ENCODE measurements at places on chromosomes 2 and 18.

DNA sequence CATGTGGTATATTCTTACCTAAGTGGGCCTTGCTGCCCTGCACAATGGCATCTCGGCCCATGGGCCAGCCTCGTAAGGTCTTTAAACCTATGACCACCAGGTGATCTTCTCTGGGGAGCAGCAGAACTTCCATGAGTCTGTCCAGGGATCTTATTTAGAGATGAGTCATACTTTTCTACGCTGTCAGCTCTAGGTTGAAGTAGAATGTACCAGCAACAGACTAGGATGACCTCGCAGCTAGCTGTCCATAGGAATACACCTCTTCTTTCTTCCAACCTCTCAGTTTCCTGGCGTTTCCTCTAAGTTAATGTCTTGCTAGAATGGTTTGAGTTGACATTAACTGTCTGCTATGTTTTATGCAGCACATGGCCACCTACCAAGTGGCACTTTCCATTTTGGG, 15.6 kb upstream of the CXCR4 start:
- no peak for DNase-seq

DNA sequence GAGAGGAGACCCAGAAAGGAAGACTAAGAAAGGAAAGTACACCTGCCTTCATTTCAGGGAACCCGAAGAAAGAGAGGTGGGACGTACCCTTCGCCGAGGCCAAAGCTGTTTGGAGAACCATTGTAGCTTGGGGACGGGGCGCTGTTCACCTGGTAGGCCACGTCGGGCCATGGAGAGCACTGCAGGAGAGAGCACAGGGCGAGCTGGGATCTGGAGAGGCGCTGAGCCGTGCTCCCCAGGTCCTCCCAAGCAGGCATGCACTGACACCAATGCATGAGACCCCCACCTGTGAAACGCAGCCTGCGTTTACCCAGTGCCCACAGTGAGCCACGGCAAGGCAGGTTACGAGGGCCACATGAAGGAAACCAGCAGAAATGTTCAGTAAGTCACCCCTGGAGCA, 45.5 kb downstream of the TFCP2L1 start:
- no peak for DNase-seq

DNA sequence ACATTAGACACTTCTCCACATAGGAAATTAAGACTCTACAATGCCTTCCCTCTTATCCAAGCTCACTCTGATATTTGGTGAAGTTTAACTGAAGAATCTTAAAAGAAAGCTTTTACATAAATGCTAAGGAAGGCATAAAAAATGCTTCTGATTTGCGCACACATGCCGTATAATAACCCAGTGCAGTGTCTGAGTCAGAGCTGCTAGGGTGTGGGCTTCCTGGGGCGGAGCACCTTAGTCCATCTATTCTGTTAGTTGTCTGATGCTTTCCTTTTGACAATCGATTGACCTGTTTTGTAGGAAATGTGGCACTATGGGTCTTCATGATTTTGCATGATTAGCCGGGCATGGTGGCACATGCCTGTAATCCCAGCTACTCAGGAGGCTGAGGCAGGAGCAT, 231.5 kb downstream of the AFF3 start:
- DNase-seq, result peak; percentile 41

- DNase-seq, result no peak
These were observed 9.0 kb upstream of the ONECUT2 start for GRCh38 chr18:57426187-57426586.

DNA sequence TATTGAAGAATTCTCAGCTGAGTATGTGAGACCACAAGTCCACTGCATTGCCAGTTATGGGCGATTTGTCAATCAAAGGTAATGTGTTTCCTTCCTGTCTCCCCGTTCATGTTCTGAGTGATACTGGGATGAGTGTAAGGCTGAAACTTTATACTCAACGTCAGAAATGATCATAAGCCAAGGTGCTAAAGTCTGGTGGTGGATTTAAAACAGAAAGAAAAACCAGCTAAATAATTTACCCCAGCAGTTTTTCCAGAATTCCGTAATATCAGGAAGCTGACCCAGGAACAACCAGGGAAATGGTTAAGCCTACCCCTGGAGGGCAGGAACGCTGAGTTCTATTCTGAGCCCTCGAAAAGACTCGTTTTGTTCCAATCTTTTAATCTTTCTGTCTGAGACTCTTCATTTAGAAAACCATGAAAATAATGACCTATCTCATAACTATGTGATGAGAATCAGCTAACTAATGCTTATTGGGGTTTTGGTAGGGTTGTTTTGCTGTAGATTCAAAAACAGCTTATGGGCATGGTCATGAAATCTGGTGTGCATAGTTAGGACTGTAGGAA, 149.6 kb downstream of the LAMA3 start:
- no peak for DNase-seq

DNA sequence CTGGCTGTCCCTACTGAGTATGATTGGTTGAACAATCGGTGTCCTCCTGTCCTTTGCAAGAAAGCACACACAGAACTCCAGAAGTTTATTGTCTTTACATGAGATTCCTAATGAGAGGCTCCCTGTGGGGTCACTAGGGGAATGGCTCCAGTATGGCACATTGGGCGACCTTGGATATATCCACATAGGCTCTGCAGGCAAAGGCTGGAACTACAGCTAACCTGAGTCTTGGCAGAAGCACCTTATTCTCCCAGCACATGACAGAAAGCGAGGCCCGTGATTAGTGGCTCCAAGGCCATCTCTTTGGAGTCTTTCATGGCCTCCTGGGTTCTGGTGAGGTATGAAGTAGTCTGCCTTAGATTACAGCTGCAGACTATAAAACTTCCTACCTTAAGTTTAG, 49.0 kb downstream of the ZDBF2 start:
- DNase-seq, result no peak

- no peak for DNase-seq
These were observed 65.1 kb upstream of the AQP4 start for GRCh38 chr18:26930630-26931029.

DNA sequence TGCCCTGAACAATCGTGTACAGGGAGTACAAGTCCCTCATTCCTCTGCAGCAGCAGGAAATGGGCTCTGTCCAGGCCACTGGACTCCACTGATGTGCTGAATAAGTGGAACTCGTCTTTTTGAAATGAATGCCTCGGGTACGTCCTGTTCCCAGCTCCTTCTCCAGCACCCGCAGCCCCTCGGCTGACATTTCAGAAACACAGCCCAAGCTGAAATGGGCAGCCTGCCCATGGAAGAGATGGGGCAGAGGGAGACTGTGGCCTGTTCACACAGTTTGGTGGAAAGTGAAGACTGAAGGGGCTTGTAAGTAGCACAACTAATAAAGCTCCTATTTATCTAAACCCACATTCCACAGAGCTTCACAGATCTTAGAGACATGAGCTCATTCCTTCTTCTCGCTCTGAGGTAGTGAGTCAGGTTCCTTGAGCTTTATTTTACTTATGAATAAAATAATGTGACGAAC, 498.6 kb downstream of the TXNL1 start:
- no peak for DNase-seq

DNA sequence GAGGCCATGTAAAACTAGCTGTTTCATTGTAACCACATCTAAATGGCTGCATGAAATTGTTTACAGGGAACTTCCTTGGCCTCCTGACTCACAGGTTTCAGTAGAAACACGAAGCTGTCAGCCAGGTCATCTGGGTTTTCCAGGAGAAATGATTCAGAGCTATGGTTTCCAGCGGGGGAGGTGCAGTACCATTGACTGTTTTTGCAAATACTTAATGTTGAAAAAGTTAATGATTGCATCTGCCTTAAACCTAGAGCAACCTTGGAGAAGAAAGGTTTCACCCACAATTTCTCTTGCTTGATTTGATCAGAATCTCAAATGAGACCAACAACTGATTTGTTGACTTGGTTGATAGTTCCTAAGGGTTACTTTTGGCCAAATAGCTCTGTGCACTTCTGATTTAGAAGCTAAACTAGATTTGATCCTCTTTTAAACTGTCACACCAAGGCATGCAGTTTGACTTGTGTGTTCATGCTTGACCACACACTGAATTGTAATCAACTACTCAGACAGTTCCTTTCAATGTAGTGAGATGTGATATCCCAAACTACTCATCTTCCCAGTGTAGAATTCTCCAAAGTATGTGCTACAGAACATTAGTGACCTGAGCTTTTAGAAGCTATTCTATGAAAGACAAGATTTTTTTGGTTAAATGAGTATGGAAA, 193.5 kb upstream of the CHST9 start:
- peak; percentile 5 for DNase-seq

- no peak for DNase-seq
These were observed 1.9 kb downstream of the PRSS56 start for GRCh38 chr2:232521959-232522622.

GRCh38 chr18:10526561-10526949, 728 bp downstream of the NAPG start:
- DNase-seq, result peak; percentile 9

GRCh38 chr2:66790651-66791181, 355.8 kb downstream of the MEIS1 start:
- no peak for DNase-seq

DNA sequence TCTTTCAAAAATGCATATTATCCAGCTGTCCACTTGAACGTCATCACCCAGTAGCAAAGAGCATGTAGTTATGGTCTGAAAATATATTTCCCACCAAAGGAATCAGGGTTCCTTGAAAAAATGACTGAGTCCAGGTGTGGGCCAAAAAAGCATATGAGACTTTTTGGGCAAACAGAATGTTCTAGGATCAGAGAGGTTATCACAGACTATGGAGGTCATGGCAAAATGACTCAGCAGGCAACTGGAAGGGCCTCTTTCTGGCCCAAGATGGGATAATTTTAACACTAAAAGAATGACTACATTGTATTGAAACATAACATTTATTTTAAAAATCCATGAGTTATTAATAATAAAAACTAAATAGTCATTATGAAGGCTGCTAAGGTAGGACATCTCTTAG, 77.1 kb downstream of the COBLL1 start:
- DNase-seq, result no peak

- DNase-seq, result no peak
These were observed 1.1 kb upstream of the CIDEA start for GRCh38 chr18:12253027-12253426.

- peak; percentile 41 for DNase-seq
These were observed at the start of gene ADAM23 for GRCh38 chr2:206442833-206443734. ADAM23 (plus strand) TSS chr2:206443532; CDS start chr2:206443867, 335 bp downstream.

DNA sequence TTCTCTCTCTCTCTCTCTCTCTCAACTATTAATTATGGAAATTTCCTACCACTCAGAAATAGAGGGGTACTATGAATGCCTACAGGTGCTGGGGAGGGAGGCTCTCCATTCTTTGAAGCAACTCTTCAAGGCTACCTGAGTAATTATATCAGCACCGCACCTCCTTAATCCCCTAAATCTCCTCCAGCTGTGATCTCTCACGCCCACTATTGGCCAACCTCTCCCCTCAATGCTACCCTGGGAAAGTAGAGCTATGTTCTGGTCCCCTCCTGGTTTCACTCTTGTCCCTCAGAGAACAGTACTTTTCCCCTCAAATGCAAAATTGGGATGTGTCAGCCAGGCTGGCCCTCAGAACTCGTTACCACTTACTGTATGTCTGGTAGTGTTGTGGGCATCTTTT, 1.6 kb downstream of the MOCOS start:
- no peak for DNase-seq

GRCh38 chr2:179021258-179021657, 28.7 kb downstream of the CCDC141 start:
- DNase-seq, result no peak

DNA sequence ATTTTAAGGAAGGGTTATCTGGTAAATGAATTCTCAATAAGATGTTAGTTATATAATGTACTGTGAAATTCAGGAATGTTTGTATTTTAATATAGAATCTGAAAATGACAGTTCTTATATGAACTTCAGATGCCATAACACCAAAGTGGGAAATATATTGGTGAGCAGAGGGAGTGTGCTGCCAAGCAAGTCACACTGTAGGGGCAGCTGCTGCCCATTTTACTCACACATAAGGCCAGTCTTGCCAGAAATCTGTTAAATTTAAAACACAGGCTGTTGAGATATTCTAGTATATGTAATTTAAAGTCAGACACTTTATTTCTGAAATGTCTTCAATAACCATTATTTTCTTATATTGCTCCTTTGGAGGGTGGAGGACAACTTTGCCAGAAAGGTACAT, 34.6 kb upstream of the C1GALT1C1L start:
- DNase-seq, result no peak

GRCh38 chr2:241702155-241703031, 554 bp downstream of the ING5 start:
- DNase-seq, result peak; percentile 64

DNA sequence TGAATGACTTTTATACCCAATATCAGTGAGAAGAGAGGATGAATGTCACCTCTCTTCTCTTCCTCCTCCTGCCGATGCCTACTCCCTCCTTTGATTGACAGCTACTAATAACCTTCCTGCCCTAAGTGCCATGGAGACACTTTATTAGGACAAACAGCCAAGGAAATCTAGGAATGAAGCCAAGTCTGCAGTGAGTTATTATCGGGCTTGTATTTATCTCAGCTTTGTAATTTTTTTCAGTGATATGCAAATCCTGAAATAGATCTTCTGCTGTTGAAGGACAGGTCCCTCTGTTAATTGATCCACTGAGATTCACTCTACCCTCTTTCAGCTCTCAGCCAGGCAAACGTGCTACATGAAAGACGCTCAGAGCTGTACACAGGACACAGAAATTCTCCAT, 686.7 kb downstream of the TMEM182 start:
- no peak for DNase-seq

DNA sequence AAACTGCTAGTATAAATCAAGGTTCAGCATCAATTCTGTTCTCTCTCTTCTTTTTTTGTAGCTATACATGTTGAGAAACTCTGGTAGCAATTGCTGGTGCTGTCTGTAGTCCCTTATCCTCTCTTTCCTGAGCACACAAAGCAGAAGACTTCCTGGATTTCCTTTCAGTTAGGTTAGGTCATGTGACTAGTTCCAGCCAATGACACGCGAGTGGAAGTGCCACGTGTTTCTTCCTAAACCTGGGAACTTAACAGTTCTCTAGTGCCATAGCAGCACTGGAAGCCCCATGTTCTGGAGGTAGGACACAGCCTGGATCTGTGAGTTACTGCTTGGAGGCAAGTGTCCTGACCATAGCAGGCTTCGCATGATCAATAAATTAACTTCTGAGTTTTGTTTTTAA, 125.9 kb downstream of the PLA2R1 start:
- peak; percentile 45 for DNase-seq

DNA sequence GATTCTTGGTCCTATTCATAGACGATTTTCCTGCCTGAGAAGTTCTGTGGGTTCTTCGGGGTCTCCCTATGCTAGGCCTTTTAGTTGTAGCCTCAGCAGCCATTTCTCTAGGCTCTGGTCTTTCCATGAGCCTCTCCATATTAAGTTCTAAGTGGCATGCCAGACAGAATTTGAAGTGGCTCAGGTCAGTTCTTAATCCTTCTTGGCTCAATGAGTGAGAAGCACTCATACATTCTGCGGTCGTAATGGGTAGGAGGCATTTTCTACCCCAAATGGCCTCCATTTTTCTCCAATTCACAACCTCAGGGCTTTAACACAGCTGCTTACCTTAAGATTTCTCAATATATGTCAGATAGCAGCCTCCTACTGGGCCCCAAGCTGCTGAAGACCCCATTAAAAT, 405.3 kb upstream of the GALNT5 start:
- DNase-seq, result no peak

Measured in A172 (cell line).